ENCODE measurements at places on chromosomes 12 and 14.

DNA sequence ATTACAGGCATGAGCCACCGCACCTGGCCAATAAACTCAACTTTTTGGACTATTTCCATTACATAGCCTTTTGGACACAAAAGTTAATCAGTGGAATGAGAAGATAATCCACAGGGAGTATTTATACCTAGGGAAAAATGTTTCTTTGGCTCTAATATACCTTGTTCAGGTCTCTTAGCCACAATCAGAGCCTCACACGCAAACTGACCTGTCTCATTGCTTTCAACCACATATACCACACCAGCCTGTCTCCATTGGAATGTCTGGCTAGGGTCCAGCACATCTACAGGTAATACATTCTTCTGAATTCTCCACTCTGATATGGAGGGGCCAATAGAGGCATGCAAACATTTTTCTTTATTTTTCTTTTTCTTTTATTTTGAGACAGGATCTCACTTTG lies 3.8 kb upstream of the RBMS2 start:
- DNase-seq, result no peak

DNA sequence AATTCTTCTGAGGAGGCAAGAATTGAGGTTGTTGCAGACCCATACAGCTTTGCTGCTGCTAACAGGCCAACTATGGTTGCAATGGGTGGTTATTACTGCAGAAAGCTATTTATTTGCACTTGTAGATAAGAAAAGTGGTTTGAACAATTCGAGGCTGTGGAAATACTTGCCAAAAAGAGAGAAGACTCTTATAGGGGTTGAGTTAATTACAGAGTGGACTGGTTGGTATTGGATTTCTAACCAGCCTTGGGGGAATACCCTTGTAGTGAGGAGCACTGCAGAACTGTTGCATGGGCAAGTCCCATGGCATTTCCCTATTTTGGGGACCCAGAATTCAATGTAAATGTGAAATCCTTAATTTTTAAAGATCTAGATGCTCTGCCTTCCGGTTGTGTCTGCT lies 120.5 kb downstream of the KCNMB4 start:
- DNase-seq, result no peak

- DNase-seq, result no peak
These were observed 18.0 kb upstream of the TMEM260 start for GRCh38 chr14:56561606-56562005.

DNA sequence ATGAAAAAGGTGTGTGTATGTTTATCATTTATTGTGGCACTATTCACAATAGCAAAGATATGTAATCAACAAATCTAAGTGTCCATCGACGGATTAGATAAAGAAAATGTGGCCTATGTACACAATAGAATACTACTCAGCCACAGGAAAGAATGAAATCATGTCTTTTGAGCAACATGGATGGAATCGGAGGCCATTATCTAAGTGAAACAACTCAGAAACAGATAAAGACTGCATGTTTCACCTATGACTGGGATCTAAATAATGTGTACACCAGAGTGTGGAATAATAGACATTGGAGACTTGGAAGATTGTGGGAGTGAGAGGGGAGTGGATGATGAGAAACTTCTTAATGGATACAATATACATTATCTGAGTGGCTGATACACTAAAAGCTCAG lies 44.0 kb downstream of the CCER1 start:
- DNase-seq, result no peak

- no peak for DNase-seq
These were observed 16.1 kb upstream of the KRT73 start for GRCh38 chr12:52634266-52635056.

GRCh38 chr14:67221982-67222328 lies 19.3 kb upstream of the PALS1 start:
- DNase-seq, result no peak

DNA sequence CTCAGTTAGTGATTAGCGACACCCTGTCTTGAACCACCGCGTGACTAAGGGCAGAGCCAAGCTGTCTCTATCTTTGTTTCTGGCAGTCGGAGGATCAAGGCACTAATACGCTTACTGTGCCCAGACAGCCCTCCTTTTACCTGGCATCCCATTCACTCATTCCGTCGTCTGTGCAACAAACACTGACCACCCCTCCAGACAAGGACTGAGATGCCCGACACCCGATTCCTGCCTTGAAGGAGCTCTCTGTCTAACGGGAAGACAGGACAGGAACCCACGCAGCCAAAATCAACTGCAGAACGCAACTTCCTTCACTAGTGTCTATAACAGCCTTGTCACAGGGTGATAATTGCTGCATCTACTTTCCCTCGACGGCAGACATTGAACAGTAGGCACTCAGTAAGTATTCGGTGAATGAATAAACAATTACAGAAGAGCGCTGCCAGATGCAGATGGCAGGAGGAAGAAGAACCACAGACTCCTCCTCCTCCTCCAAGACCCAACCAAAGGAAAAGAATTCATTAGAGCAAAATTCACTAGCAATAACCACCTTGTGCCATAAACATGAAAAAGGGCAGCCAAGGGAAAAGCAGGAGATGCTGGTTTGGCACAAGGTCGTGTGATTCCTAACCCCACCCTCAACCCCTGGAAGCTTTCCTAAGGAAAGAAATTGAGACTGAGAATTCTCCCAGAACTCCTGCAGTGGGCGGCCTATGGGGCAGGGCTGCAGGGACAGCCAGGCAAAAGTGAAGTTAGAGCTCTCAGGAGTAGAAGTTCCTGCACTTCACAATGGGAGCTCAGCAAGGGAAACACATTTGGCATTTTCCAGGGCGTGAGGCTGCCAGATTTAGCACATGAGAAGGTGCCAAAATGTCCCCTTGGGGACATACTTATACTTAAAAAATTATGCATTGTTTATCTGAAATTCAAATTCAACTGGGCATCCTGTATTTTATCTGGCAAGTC lies 186.6 kb upstream of the DIO3 start:
- no peak for DNase-seq

- DNase-seq, result no peak
These were observed 60.8 kb downstream of the TMCC3 start for GRCh38 chr12:94589591-94590001.

DNA sequence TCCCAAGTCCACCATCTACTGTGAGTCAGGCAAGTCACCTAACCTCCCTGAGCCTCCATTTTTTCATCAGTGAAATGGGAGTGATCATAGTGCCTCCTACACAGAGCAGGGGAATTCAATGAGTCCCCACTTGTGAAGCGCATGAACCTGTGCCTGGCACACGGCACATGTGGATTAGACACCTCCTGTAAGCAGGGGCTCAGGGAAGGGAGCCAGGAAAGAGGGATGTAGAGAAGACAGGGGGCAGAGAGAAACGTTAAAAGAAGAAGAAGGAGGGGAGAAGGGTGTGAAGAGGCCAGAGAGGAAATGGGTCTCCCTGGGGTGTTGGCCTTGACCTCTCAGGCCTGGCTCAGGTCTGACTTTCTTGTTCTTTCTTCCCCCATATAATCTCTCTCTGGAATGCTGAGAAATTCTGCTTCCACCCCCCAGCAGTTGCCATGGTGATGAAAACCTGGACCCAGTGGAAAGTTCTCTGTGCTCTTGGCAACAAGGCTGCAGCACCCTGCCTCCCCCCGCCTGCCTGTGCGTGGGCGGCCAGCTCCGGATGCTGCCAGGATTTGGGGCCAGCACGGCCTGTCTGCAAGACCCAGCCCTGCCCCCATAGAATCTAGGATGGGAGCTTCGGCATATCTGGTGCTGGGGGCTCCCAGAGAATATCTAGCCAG lies 94.5 kb downstream of the CALM1 start:
- DNase-seq, result no peak

DNA sequence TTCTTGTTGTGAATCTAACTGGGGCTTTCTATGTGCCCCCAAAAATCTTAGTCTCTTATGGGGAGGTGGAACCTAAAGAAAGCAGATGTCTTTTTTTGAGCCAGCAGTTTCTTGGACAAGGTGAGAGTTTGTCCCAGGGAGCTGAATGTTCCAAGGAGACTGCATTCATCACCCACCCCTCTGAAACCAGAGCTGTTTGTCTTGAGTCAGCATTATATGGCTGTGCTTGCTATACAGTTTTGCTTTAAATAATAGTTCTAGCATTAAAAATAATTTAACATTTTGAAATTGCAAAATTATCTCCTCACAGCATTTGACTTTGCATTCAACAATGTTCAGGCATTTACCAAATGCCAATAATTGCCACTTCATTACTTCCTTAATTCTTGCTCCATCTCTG lies 813.3 kb downstream of the BCL11B start:
- no peak for DNase-seq

DNA sequence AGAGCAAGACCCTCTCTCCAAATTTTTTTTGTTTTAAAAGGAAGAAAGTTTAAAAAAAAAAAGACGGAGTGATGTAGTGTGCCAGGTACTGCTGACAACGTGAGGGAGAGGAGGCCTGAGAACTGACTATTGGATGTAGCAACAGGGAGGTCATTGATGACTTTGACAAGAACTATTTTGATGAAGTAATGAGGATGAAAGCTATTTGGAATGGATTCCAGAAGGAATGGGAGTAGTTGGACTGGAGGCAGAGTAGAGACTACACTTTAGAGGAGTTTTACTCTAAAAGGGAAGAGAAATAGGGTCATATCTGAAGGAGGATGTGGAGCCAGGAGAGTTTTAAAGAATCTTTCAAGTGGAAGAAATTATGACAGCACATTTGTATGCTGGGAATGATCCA lies 27.8 kb upstream of the SLC38A2 start:
- DNase-seq, result no peak

DNA sequence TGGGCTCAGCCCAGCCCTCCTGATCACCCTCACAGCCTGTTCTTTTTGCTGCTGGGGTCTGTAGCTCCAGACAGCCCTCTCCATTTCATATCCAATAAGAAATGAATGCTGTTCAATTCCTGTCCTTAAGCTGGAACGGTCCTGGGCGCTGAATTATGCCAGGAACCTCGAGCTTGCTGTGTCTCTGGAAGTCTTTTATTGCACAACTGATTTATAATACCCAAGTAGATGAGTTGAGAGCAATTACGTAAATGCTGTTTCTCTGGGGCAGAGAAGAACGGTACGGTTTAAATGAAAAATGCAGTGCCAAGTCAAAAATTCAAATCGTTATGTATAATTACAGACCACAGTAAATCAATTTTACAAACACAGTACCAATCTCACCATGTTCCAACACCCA lies 161.0 kb downstream of the SAMD4A start:
- no peak for DNase-seq

GRCh38 chr12:115794659-115795081 lies 482.8 kb downstream of the MED13L start:
- no peak for DNase-seq

DNA sequence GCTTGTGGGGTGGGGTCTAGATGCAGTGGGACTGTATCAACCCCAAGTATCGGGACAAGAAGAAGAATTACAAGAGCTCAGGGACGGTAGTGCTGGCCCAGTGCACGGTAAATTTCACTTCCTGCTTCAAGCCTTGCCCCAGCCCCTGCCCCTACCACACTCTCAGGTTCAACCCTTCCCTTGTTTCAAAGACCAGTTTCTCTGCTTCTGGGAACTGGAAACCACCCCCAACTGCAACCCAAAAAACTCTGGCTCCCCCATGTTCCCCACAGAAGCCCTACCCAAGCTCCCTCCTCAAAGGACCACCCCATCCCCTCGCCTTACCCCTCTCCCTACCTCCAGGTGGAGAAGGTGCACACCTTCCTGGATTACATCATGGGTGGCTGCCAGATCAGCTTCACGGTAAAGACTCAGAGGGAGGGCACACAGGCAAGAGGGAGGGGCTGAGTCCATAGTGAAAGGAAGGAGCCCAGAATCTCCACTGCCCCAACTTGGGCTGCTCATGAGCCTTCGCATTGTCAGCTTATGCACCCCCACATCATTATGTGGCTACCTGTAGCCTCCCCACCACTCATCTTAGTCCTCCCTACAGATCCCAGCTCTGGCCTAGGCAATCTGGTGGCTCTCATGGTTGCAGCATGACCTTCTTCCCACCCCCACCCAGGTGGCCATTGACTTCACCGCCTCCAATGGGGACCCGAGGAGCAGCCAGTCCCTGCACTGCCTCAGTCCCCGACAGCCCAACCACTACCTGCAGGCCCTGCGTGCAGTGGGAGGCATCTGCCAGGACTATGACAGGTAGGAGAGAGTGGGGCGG lies 4.3 kb downstream of the CPNE6 start:
- DNase-seq, result no peak

GRCh38 chr14:97298331-97298730 lies 501.1 kb downstream of the VRK1 start:
- no peak for DNase-seq

GRCh38 chr14:100236881-100237280 lies 2.1 kb upstream of the YY1 start:
- no peak for DNase-seq

DNA sequence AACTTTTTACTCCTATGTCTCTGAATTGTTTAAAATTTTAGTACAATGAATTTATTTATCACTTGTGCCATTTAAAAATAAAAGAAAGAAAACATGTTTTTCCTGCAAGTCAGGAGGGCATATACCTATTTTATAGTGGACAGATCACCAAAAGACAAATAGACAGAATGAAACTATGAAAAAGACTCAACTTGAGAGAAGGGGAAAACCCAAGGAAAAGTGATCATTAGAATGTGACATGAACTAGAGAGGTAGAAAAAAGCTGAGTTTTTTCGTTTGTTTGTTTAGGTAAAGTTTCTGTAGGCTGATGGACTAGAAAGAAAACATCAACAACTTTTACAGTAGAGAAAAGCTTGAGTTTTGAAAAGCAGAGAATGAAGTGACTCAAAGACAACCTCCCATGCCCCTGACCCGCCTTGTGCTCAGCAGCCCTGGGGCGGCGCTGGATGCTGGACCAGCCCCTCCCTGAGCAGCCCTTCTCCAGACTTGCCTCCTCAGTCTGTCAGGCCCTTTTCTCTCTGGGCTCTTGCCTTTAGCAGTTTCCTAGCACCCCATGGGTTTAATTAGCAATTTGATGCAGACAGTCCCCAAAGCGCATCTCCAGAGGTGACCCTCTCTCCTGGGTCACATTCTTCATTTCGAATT lies 95.1 kb upstream of the ARID2 start:
- no peak for DNase-seq

GRCh38 chr12:28192125-28192524 lies 1.9 kb downstream of the CCDC91 start:
- DNase-seq, result no peak

DNA sequence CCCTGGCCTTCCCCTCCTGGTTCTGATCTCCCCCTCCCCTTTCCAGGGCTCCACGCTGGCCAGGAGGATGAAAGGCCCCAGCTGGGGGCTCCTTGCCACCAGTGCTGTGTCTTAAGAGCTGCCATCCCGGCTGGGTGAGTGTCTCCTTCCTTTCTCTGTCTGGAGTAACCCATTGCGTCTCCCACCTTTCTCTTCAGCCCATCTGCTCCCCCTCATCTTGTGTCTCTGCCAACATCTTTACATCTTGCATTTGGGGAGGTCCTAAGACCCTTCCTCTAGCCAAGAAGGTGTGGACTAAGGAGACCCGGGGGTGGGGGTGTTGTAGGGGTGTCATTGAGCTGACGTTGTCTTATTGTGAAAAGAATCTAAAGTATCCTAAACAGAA lies 505 bp downstream of the BCL2L2 start:
- no peak for DNase-seq

DNA sequence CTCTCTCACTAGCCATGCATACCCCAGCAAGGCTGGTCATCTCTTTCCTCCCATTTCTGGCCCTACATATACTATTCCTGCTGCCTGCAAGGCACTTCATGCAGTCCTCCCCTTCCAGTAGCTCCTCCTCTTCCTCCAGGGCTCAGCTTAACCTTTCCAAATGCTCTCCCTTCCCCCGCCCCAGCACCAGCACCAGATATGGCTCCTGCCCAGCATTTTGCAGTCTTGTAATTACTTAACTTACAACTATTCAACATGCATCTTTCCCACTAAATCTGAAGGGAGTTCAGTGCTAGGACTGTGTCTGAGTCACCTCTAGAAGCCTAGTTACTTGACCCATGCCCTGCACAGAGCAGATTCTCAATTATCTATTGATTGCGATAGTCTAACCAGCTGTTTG lies 1.8 kb upstream of the FBXO21 start:
- DNase-seq, result no peak

All from stimulated activated CD4-positive, alpha-beta T cell treated with anti-CD3 and anti-CD28 coated beads, Interleukin-4, amount 100 ng/mL, for 48 hours (primary cell).